ENCODE measurements at places on chromosomes 1 and 21.

DNA sequence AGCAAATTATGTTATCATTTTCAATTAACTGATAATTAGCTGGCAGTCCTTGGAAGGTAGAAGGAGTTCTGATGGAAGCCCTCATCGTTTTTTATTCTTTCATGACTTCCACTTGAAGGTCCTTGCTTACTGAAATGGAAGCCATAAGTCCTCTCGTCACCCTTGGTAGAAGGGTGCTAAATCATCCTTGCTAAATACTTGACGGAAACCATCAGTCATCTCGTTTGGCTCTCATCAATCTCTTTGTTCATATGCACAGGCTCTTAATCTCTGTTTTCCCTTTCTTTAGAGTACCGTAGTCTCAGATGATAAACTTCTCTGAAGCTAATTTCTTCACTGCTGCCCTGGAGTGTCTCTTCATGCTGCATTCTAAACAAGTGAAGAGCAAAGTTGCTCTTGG, 34.5 kb downstream of the UCK2 start:
- no peak for DNase-seq

GRCh38 chr1:221907166-221907932, 165.5 kb upstream of the DUSP10 start:
- no peak for DNase-seq

GRCh38 chr1:243471026-243471685, 215.3 kb downstream of the SDCCAG8 start:
- DNase-seq, result no peak

DNA sequence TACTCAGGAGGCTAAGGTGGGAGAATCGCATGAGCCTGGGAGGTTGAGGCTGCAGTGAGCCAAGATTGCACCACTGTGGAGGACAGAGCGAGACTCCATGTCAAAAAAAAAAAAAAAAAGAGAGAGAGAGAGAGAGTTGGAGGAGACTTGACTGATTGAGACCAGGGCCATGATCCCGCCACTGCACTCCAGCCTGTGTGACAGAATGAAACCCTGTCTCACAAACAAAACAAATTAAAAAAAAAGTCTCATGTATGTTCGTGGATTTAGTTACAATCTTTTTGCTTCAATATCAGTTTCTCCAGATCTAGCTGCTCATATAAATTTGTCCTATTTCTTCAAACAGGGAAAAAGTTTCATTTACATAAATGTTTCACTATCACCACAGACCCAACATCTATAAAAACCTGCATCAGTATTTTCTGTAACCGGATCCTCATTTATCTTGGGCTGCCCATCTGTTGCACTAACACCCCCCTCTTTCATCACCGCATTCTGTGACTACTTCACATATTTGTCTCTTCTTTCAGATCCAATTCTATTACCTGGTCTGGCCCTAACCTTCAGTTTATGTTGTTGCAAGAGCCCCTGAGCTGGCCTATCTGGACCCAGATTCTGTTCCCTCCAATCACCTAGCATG, 127.0 kb downstream of the GREM2 start:
- DNase-seq, result no peak

- no peak for DNase-seq
These were observed 368.6 kb downstream of the PTPRC start for GRCh38 chr1:199007423-199007822.

DNA sequence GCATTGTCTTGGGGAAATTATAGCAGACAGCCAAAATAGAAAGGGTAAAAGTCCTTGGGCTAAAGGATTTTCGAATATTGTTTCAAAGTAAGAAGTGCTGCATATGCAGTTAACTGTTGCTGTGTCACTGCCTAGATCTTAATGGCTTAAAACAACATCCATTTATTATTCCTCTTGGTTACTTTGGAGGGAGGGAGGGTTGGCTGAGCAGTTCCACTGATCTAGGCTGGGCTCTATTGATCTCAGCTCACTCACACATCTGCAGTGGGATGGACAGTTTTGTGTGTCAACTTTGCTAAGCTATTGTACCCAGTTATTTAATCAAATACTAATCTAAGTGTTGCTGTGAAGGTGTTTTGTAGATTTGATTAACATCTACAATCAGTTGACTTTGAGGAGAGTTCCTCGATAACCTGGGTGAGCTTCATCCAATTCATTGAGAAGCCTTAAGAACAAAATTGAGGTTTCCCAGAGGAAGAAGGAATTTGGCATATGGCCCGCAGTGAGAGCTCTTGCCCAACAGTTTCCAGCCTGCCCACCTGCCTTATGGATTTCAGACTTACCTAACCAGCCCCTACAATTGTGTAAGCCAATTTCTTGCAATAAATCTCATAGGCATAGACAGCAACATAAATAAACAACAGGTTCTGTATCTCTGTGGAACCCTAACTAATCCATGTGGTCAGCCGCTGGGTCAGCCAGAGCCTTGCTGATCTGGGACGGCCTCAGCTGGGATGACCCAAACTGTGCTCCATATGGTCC, 187.3 kb downstream of the AK5 start:
- no peak for DNase-seq

- no peak for DNase-seq
These were observed 60.5 kb downstream of the MAP3K7CL start for GRCh38 chr21:29190923-29191331.

DNA sequence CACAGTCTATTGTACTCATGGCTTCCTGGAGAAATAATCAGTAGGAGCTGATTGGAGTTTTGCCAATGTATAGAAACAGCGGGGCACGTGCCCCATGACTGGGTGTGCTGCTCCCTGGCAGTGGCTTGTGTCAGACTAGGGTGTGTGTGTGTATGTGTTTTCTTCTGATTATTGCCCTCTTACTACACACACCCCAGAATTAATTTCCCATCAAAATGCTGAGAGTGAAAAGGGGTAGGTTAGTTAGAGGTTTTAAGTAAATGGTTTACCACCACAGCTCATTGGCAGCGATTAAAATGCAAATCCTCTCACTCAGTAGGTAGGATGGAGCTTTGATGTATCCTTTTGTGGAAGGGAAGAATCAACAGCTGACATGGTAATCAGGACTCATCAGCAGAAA, 29.9 kb downstream of the HHAT start:
- no peak for DNase-seq

DNA sequence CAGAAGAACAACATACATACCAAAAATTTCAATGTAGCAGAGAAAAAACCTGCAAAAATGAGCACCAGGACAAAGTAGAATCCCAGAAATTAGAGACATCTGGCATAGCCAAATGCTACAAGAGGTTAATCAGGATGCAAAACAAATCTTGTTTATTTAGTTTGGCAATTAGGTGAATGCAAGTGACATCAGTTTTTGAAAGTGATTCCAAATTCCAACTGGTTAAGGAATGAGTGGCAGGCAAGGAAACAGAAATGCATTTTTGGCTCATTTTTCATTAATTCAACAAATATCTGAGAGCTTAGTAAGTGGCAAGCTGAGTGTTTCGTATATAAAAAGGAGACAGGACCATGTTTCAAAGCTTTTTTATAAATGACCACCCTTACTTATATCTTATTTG, 21.3 kb downstream of the SCAF4 start:
- DNase-seq, result no peak

DNA sequence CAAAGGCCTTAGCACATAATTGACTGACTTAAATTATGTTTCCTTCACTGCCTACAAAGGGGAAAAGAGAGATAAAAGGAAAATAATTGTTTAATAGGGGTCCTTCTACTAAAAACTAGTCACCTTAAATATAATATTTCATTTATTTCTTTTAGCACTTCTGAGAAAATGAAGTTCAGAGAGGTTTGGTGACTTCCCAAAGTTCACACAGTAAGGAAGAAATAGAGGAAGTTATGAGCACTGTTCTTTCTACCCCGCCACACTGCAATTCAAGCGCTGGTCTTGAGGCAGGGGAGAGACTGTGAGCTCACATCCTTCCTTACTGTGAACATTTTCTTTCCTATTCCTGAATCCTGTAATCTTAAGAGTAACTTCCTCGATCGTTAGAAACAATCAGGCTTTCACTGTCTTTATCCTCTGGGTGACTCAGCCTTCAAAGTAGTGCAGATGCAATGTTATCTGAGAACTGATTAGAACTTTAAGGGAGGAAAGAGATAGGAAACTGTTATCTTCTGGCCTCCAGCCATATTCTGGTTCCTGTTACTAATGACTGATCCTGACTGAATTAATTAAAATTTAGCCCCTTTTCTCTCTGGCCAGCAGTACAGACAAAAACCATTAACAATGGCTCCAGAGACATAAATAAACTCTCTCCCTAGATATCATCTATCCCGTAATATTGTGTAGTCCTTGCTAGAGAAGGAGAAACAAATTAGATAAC, 6.8 kb downstream of the RGS5 start:
- no peak for DNase-seq

- no peak for DNase-seq
These were observed 149.2 kb downstream of the OMA1 start for GRCh38 chr1:58397187-58397820.

DNA sequence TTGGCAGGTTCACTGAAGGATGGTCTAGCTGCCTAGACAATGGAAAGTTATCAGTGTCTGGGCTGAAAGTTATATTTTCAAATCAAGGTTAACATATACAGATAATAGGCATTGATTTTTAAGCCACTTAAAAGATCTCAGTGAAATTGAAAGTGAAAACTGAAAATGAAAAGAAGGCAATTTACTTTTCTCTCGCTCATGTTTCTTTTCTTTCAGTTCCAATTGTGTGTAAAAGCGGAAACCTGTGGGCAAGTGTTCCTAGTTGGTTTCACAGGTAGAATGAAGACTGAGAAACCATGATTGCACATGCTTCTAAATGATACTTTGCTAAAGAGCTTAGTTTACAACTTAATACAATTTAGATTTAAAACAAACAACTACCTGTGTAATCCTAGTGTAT, 383.7 kb downstream of the ZP4 start:
- no peak for DNase-seq

GRCh38 chr1:62280150-62280549, 39.1 kb downstream of the KANK4 start:
- no peak for DNase-seq

DNA sequence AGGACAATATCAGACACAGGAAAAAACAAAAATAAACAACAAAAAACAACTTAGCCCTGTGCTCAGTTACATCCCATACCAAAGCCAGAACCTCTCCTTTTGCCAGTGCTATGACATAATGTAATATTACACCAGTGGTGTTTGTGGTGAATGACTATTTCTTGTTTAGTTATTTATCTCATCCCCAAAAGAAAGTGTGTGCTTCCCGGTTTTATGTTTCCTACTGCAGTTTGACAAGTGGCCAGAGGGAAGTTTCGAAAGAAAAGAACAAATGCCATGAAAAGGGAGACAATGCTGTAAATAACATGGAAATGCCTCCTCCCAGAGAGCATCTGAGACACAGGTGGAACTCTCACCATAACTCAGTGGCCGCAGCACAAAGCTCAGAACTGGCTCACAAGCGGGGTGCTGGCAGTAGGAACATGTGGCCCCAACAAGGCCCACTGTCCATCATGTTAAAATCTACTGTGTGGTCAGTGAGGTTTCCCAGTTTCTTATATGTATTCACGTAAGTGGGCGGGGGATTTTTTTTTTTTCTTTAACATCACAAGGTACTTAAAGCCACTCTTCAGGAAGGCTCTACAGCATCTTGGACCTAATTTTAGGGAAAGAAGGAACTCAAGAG, 158.2 kb downstream of the BARHL2 start:
- no peak for DNase-seq

GRCh38 chr1:45722809-45723208, 27.6 kb downstream of the IPP start:
- DNase-seq, result no peak

- DNase-seq, result no peak
These were observed 36.3 kb upstream of the PAXBP1 start for GRCh38 chr21:32807717-32808380.

DNA sequence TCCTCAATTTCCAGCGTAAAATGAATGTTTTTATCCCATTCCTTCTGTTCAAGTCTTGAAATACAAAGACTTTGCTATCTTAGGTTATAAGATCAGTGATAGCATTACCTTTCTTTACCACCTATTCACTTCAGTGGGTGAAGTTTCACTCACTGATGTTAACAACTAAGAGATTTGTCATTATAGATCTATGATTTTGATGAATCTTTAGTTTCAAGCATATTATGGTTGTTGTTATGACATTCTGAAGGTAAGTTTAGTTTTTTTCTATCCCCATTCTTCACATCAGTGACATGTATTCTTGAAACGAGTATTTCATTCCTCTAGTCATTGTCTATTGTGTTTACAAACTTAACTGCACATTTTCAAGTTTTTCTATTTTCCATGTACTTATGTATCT, 182.5 kb downstream of the ATP6V1G3 start:
- no peak for DNase-seq

DNA sequence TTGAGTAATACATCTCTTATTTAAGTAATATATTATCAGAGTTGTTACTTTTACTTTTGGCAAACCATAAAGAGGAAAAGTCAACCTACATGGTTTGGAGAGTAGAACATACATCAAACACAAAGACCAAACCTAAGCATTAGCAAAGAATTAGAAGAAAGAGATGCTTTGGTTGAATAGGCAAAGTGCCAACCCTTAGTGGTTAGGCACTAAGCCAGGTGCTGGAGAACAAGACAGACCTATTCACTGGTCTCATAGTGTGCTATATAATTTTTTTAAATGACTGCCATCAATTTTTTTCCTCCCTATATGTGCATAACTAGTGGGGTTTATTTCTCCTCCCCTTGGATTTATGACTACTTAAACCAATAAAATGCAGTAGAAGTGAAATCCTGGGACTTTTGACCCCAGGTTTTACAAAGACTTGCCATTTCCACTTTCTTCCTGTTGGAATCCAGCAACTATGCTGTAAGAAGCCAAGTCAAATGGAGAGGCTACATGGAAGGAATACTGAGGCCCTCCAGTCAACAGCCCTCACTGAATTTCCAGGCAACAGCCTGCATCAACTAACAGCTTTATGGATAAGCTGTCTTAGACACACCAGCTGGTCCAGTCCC, 69.8 kb upstream of the HAO2 start:
- DNase-seq, result peak; percentile 13

- DNase-seq, result no peak
These were observed 114.2 kb downstream of the FCRL5 start for GRCh38 chr1:157438146-157438545.

DNA sequence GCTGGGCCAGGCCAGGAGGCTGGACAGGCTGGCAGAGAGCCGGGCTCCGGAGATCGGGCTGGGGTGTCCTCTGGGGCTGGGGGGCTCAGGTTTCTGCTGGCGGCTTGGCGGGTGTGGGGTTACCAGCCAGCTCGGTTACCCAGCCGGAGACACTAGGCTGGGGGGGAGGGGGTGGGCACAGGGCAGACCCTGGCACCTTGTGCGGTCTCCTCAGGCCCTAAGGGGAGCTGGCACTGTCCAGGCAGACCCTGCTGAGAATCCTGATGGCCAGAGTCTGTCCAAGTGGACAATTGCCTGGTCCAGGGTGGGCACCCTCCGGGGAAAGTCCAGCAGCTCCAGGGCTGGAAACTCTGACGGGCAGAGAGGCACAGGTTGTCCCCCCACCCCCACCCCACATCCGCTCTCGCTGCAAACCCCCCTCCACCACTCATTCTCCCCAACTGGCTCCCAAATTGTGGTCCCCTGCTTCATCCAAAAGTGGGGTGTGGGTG, 6.7 kb downstream of the ZBTB7B start:
- no peak for DNase-seq

Data from NCI-H774 (cell line).